ENCODE measurements at places on chromosomes 3 and 15.

DNA sequence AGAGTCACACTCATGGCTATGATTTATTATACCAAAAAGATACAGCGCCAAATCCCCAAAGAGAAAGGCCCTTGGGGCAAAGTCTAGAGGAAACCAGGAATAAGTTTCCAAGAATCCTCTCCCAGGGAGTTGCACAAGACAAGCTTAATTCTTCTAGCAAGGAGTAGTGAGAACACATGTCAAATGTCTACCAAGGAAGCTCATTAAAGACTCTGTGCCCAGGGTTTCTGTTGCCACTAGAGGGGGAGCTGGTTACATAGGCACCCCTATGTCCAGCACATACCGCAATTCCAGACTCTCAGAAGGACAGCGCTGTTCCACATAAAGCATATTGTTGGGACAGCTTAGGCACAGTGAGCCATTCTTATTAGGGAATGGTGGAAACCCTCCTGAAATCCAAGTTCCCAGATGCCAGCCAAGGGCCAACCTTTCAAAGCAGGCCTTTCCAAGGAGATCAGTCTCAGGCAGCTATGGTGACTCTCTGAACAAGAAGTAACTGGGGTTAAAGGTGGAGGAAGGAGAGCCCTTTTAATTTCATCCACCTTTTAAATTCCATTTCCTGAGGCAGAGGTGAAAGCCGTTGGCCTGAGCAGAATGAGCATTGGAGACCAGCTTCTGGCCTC lies 194.2 kb downstream of the UACA start:
- no peak for DNase-seq

- peak; percentile 54 for DNase-seq
These were observed 263.5 kb upstream of the CFAP20DC start for GRCh38 chr3:59313365-59313764.

DNA sequence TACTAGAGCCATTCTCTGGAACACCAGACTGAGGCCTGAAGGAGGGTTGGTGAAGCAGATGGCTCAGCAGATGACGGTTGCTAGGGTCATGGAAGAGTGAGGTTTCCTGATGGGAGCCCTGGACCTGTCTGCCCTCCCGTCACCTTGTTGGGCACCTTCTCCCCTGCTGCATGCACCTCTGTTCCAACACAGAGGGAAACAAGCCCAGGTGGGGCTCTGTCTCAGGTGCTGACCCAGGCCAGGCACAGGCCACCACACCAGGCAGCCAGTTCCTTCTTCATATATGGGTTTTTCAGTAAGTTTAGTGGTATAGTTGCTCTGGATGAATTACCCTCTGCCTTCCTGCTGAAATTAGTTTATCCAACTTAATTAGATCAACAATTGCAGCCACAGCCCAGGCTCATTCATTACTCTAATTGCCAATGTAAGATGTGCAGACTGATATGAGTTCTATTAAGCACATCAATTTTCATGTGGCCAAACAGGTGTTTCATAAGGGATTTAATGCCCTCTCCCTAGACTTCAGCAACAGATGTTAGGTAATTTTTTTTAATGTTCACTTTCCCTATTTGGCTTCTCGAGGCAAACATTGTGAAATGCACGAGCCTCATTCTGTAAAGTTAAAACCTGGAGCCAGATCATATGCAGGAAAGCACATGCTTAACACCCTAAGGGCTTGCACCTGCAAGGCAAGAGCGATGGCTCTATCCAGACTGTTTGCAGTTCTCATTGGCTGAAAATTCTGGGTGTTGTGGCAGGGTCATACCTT lies 174.8 kb downstream of the CHDH start:
- no peak for DNase-seq

GRCh38 chr3:11228041-11228440 lies 44.2 kb upstream of the ATG7 start:
- no peak for DNase-seq

DNA sequence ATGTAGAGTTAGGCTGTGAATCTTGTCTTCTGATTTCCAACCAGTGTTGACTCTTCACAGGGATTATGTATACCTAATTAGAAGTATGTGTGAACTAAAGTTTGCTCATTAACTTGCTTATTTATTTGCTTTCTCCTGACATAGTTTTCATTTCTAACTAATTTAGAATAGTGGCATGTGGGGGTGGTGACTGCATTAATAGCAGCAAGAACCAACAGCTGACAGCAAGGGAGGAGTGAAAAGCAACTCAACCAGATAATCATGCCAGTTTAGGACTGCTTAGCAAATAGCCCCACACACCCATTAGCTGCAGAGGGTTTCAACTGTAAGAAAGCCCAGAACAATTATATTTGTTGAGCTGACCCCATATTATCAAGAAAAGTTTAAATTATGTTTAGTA lies 3.8 kb downstream of the ST3GAL6 start:
- no peak for DNase-seq

- DNase-seq, result no peak
These were observed 171.2 kb downstream of the ADAMTS17 start for GRCh38 chr15:100170291-100171210.

GRCh38 chr15:29452881-29453731 lies 183.5 kb upstream of the NSMCE3 start:
- DNase-seq, result no peak

DNA sequence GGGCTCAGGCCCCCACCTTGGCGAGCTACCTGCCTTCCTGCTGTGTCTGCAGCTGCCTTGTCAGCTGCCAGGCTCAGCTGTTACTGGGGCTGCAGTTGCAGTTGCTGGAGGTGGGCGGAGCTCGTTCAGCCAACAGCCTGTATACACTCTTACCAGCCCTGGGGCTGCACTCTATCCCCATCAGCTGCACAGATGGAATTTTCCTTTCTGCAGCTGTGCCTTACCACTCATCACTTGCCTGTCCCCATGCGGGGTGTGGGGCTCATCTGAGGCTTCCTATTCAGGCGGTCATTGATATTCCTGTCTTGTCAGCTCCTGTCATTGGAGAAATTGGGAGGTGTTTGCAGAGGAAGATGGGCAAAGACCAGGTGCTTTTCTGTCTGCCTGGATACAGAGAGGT lies 9.1 kb upstream of the SYN2 start:
- no peak for DNase-seq

DNA sequence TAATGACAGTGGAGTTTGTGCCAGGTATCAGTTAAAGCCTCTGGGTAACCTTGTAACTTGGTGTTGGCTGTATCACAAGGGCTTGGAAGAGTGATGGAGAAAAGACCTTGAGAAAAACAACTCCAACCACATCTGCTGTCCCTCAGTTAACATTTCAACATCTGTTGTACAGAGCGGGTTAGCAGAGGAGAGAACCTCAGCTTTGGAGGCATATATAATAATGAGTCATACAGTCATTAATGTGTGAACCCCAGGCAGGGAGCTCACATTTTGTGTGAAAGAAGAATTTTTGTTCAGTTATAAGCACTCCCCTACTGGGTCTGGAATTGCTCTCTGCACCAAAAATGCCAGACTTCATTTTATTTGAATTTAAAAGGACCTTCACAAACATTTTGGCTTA lies 439.5 kb downstream of the PDCD6IP start:
- DNase-seq, result no peak

DNA sequence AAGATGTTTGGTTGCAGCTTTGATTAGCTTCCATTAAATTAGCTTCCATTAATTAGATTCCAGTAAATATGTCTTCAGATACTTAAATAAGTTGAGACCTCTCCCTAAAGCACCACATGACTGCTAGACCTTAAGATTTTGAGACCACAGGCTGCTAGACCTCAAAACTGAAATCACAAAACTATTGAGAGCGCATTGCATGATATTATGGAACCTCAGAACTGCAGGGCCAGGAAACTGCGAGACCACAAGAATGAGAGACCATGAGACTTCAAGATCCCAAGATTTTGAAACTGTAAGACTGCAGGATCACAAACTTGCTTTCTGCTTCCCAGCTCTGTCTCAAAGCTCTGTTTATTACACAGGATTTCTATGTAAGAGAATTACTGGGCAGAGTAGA lies 87.4 kb downstream of the TRIM42 start:
- no peak for DNase-seq

Measured in stimulated activated CD4-positive, alpha-beta T cell treated with anti-CD3 and anti-CD28 coated beads, Interleukin-4, amount 100 ng/mL, for 1 hour (primary cell).